ENCODE measurements at places on chromosomes 2 and 18. TPM values are rescaled to one million over a fixed set of nuclear protein-coding genes. Genes with fewer than 3 reads are reported as not detected.

DNA sequence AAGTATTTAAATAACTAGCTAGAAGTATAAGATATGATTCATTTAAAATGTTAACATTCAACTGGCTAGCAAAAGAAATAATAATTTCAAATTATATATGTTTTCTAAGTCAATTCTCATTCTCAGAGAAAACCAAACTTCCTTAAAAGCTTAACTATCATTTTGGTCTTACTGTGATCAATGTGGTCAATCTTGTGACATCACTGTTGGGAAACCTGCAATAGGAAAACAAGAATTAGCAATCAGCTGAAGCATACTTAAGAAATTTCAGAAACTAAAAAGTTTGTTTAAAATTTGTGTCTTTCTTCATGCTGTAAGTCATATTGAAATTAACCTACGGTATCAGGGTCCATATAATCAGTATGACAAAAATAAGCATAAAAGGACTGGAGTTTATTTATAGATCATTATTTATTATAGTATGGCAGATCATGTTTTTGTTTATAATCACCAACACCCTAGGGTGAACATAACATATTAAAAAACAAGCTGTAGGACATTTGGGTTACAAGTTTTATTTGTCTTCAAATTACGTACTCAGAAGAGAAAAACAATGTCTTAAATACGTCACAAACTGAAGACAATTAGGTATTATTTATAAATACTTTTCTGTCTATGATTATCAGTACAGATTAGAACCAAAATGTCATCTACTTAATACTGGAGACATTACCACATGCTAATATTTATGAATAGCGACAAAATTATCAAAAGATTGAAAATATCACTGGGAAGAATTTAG, 60.5 kb downstream of the BAZ2B start:
- no peak for DNase-seq

GRCh38 chr2:184037273-184037672, 561.1 kb upstream of the ZNF804A start:
- no peak for DNase-seq

- DNase-seq = no peak
Observed at GRCh38 chr2:189188115-189188805, 8.7 kb upstream of the COL5A2 start.

DNA sequence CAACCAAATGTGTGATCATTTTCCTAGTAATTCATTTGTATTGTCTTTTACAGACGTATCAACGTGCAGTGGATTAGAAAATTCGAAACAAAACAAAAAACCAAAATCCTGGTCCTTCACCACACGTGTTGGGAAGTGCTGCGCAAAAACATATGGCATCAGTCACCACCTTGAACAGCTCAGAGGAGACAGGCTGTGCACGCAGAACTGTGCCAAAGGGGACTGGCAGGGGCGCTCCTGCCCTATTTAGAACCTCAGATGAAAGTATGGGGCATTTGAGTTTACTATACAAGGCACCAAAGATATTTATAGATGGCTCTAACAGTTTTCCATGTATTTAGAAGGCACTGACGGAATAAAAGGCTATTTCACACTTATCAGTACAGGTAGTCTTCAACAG, 42.3 kb downstream of the NOL10 start:
- DNase-seq = no peak

DNA sequence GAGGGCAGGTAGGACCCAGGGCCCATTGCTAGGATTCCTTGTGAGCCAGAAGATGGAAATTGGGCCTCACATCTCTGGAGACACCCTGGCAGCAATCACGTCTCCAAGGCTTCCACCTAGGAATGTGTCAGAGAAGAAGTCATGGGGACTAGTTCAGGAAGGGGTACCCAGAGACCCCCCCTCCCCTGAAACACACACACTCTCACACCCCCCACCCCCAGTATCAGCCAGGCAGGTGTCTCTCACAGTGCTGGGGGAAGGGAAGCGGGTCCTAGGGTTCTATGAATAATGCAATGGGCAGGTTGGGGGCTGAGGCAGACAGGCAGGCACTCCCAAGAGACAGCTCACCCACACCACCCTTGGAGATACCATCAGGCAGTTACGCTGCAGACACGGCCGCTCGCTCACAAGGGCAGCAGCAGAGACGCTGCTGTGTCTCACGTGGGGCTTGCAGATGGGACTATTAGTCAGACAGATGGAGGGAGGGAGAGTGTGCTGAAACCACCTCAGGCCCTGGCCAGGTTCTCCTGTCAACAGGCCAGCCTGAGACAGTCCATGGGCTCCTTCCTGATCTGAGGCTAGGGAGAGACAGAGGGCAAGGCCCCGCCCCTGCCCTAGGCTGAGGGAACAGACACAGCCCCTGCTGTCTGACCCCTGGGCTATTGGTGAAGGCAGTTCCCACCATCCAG, 134.6 kb downstream of the CYP26B1 start:
- no peak for DNase-seq

DNA sequence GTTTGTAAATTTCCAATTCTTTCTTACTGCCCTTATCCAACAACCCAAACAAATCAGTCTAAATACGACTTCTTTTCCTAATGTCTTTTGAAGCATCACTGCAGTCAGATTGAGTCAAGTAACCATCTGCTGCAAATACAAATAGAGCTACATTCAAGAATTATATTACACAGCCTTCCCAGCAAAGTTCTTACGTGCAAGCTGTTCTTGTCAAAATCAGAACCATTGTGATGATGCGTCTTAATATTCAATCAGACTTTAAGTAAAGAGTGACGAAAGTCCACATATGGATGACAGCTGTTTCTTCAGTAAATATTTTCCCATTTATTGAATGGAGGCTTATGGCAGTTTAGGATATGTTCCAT, 943.8 kb downstream of the LRP1B start:
- no peak for DNase-seq

GRCh38 chr18:73669297-73669696, 478.3 kb downstream of the FBXO15 start:
- DNase-seq = no peak

GRCh38 chr2:238573065-238573778, 146.5 kb downstream of the ASB1 start:
- DNase-seq = peak; percentile 18

GRCh38 chr2:73070643-73071359, 711 bp downstream of the SFXN5 start:
- DNase-seq = no peak

GRCh38 chr2:74502720-74503505, 3.5 kb upstream of the LBX2 start:
- no peak for DNase-seq

DNA sequence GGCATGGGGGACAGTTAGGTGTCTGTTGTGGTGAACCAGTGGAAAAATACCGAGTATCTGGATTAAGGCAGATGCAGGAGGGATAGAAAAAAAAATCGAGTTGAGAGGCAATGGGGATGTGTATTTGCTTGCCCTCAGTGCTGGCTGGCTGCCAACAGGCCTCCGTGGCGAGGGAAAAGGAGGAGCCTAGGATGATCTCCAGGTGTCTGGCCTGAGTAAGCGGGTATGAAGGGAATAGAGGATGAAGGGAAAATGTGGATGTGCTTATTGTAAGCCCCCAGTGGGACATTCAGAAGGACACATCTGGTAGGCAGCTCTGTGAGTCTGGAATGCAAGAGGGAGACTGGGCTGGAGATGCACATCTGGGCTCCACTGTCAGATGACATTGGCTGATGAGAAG, 22.8 kb downstream of the KCNS3 start:
- no peak for DNase-seq

- DNase-seq = no peak
Observed at GRCh38 chr2:238985931-238986446, 138.1 kb downstream of the TWIST2 start.

DNA sequence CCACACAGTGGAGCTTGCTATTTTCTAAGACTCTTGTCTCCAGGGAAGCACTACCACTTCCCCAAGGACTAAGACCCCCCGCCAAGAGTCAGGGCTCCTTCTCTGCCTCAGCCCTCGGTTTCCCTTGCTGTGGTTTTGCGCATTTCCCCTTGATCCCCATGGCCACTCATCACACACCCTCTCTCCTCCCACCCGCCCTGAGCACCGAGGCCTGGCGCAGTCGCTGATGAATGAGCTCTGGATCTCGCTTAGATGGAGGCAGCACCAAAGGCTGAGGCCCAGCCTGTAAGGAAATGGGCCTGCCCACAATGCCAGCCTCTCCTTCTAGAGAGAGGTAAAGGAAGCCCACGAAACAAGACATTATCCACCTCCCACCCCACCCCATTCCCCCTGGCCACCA, 96.9 kb downstream of the TNS1 start:
- DNase-seq = no peak

The MARCHF4 gene
- total RNA-seq = 1.3 TPM

The LAMA3 gene
- total RNA-seq = 8.1 TPM

The VIT gene
- total RNA-seq = 0.77 TPM

The ASXL3 gene
- 0.74 TPM for total RNA-seq

The LINC00305 gene
- total RNA-seq = not detected

The ARL6IP6 gene
- 38.9 TPM for total RNA-seq

The MOGAT1 gene
- total RNA-seq = not detected

The SERPINB13 gene
- not detected for total RNA-seq

The GATA6 gene
- 0.51 TPM for total RNA-seq

The HDHD2 gene
- total RNA-seq = 24.6 TPM
